ENCODE measurements at places on chromosomes 4 and X. TPM values are rescaled to one million over a fixed set of nuclear protein-coding genes. Genes with fewer than 3 reads are reported as not detected.

Gene HPGDS
- not detected for total RNA-seq

Gene TMEM35A
- 0.23 TPM for total RNA-seq

- no peak for DNase-seq
Measured at GRCh38 chrX:134679221-134679620, 20.9 kb upstream of the PLAC1 start.

DNA sequence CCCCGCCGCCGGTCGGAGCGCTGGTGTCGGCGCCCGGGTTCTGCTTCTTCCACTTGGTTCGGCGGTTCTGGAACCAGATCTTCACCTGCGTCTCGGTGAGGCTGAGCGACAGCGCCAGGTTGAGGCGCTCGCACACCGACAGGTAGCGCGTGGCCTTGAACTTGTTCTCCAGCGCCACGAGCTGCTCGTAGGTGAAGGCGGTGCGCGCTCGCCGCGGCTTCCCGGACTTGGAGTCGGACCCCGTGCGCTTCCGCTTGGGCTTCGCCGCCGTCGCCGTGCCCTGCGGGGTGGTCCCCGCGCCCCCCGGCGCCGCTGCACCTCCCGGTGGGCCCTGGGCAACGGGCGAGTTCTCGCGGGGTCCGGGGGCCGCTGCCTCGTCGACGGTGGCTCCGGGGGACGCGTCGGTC is 3.1 kb downstream of the NKX1-1 start:
- DNase-seq = no peak

GRCh38 chrX:130631011-130631410 is 229.2 kb downstream of the RBMX2 start:
- DNase-seq = no peak

GRCh38 chrX:15298201-15298600 is 17.2 kb downstream of the ASB11 start:
- no peak for DNase-seq
